NCI-H2081 (cell line): ENCODE measurements at places on chromosomes 16 and 17.

DNA sequence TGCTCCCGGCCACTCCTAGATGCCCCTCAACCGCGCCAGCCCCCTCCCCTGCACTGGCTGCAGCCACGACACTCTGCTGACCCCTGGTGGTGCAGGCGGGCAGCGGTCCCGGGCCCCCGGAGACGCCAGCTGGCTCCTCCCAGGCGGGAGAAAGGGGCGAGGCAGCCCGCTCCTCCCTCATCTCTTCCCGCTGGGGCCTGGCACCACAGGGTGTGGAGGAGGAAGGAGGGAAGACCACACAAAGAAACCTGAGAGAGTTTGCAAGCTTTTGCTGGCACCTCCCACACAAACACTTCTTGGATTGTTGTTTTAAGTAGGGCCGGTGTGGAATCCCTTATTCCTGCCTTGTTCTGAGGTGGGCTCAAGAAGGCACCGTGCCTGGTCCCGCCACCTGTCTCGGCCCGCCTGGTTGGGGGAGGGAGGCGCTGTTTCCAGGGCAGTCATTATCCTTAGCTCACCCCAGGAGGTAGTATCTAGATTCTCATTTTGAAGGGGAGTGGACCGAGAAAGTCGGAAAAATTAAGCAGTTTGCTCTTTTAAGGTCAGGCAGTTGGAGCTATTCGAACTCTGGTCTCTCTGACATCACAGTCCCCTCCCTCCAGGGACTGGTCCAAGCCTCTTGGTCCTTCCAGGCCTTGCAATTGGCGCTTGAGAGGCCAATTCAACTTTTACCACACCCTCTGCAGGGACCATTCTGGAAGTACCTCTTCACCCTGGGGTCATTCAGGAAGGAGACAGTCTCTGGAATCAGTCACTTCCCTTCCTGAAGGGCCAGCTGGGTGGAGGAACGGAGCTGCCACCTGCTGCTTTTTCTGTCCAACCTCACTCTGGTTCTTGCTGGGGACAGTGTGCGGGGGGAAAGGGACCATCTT is 959 bp upstream of the ANKRD13B start:
- peak; percentile 79 for DNase-seq

DNA sequence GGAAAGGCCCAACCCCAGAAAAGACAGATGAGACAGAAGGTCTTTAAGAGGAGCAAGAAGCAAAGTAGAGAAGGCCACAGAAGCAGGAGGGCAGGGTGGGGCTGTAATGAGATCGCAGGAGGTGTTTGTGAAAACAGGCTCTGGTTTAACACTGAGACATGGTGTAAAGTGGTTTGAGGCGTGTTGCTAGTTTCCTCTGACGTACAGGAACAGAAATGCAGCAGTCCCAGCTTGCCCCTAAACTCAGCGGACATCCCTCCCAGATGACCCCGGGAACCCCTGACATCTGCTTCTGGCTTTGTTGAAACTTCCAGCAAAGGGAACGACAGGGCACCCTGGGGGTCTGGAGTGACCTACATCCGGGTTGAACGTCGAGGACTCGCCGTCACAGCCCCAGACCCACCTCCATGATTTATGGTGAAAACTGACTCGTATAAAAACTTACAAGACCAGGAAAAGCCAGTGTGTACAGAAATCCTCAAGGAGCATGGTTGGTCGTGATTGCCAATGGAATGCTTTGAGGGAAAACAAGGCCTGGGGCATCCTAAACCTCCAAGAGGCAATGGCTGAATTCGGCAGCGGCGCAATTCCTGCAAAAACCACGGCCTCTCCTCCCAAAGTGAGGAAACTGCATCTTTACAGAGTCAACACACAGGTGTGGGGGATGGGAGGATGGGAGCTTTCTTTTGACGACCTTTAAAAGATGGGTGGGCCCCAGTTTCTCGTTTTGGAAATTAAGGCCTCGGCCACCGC is 25.8 kb downstream of the LITAF start:
- no peak for DNase-seq

DNA sequence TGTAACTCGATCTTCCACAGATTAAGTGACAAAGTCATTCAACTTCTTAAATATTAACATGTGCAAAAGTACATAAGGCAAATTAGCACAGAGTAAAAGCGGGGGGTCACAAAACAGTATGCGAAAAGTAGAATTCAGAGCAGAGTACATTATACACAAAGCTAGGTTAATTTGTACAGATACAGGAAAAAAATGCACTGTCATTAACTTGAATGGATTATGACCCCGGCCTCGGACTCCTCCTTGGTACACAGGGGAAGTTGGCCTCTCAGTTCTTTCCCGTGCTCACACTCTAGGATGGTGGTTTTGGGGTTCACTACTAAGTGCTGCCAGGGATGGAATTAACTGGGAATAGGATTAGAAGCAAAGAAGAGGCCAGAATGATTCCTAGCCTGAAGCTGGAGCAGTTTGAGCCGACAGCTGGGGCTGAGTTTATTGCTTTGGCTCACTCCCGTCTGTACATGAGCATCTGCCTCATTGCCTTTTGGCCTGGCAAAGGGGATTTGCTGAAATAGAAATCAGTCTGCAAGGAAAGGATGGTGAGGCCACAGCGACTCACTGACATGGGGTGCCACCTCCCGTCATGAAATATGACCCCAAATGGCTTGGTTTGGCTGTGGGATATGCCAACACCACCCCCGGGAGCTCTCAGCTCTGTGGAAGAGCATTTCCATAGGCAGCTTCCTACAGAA is 23.6 kb downstream of the NTN1 start:
- DNase-seq, result no peak

GRCh38 chr16:84144859-84145639 is at the start of the genes DNAAF1 and HSDL1:
Gene DNAAF1 (plus strand): TSS chr16:84145308. CDS start chr16:84145441, 133 bp downstream.
Gene HSDL1 (minus strand): TSS chr16:84145177. CDS start chr16:84131321, 13,856 bp downstream.
- peak; percentile 76 for DNase-seq

DNA sequence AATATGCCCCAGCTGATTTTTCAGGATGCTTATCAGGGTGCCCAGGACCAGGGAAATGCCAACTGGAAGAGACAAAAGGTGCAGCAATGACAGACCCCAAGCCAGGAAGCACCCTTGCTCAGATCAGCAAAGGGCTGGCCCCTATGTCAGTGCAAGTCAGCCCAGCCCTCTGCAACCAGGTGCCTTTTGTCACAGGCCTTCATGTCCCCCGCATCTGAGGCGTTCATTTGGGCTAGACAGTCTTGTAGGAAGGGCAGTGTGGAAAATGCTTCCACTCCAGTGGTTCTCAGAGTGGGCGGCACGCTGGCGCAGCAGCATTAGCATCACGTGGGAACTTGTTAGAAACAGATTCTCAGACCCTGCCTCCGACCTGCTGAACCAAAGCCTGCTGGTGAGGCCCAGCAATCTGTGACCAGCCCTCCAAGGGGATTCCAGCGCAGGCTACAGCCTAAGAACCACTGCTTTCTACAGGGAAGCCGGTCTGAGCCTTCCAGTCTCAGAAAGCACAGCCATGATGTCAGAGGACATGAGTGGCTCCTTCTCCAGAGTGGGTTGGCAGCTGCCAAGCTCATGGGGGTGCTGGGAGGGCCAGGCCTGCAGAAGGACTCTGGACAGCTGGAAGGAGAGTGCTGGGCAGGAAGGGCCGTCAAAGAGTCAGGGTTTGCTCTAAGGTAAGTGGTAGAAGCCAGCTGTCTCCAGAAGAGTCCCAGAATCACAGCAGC is 13.1 kb downstream of the SLC47A2 start:
- no peak for DNase-seq

GRCh38 chr17:81805707-81806460 is 1.9 kb downstream of the GCGR start:
- no peak for DNase-seq
